Activated CD4-positive, alpha-beta T cell treated with anti-CD3 and anti-CD28 coated beads, Interleukin-2, amount 10 ng/mL, durations not matched to agents 7 days and 5 days (primary cell): ENCODE measurements at places on chromosomes 2 and 18.

- DNase-seq, result no peak
Measured at GRCh38 chr18:48490641-48491293, 48.1 kb upstream of the CTIF start.

DNA sequence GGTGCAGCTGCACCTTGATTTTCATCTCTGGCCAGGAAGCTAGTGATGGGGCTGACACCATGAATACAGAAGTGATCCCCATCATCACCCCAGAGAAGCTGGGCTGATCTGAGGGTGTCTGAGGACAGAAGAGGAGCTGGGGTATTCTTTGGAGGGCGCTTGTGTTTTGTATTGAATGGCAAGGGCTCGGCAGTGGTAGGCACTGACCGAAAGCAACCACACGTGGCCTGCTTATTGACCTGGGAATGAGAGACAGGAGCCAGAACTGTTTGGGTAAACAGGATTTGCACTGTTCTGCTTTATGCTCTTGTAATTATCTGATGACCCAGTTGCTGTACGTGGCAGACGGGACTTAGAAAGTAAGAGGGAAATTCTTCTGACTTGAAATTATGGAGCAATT is 62.6 kb upstream of the RPL31 start:
- DNase-seq, result no peak

GRCh38 chr2:187302116-187302515 is 145.9 kb downstream of the CALCRL start:
- DNase-seq, result no peak

DNA sequence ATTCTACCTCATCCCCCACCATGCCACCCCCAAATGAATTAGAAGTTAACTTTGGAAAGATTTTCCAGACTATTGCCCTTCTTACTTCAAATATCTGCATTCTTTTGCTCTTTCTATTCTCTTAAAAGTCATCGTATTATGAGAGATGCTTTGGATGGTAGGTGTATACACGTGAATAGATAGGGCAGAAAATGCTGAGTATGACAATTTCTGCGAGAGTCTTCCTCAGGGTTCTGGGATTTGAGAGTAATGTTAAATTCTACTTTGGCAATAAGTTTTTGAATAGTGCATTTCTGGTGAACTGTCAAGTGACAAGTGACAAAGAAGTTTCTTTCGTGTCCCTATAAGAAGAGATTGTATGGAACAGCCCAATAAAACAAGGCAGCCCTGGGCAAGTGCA is 137.6 kb upstream of the DSEL start:
- DNase-seq, result no peak

DNA sequence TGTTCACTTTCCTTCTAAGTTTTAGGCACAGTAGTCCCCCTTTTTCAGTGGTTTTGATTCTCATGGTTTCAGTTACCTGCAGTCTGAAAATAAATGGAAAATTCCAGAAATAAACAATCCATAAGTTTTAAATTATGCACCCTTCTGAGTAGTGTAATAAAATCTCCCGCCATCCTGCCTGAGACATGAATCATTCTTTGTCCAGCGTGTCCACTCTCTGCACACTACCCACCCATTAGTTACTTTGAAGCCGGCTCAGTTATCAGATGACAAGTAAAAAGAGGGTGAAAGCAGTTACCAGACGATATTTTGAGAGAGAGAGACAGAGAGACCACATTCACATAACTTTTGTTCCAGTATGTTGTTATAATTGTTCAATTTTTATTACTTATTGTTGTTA is 400.5 kb downstream of the TMX3 start:
- DNase-seq, result no peak

GRCh38 chr2:217993817-217994463 is 8.9 kb downstream of the TNS1 start:
- DNase-seq, result peak; percentile 58

DNA sequence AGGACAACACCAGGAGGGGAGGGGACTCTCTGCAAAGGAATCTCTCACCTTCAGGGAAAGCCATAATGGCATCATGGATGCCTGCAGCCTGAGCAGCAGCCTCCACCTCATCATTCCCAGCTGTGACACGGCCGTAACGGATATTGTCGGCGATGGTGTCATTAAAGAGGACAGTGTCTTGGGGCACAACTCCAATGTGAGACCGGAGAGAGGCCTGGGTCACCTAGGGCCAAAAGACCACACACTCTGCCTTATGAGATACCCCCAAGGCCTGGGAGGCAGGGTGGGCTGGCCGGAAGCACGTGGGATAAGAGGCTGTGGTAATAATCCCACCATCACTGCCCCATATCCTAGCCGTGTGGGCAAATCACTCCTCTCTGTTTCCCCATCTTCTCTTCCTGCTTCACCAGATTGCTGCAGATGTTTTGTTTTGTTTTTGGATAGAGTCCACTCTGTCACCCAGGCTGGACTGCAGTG is 4.3 kb downstream of the ZFAND2B start:
- DNase-seq, result no peak

GRCh38 chr2:74261204-74261864 is 62.9 kb downstream of the MTHFD2 start:
- DNase-seq, result no peak

DNA sequence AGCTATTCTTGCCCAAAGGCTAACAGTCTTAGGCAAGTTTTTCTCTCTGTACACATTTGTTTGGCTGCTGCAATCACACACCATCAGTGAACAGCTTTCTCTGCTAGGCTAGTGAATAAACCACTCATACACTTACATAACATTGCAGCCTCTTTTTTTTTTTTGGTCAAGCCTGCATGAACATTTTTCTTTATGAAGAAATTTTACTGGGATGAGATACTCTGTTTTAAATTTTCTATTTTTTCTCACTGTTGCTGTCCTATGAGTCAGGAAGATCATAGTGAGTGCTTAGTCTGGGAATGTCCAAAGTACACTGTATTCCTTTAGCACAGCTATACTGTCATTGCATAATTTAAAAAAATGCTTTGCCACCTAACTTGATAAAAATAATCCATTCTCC is 58.5 kb downstream of the ROCK1 start:
- no peak for DNase-seq

GRCh38 chr2:197130318-197130717 is 180.3 kb downstream of the ANKRD44 start:
- DNase-seq, result peak; percentile 56
